ENCODE measurements at places on chromosomes 3 and 15. TPM values are rescaled to one million over a fixed set of nuclear protein-coding genes. Genes with fewer than 3 reads are reported as not detected.

DNA sequence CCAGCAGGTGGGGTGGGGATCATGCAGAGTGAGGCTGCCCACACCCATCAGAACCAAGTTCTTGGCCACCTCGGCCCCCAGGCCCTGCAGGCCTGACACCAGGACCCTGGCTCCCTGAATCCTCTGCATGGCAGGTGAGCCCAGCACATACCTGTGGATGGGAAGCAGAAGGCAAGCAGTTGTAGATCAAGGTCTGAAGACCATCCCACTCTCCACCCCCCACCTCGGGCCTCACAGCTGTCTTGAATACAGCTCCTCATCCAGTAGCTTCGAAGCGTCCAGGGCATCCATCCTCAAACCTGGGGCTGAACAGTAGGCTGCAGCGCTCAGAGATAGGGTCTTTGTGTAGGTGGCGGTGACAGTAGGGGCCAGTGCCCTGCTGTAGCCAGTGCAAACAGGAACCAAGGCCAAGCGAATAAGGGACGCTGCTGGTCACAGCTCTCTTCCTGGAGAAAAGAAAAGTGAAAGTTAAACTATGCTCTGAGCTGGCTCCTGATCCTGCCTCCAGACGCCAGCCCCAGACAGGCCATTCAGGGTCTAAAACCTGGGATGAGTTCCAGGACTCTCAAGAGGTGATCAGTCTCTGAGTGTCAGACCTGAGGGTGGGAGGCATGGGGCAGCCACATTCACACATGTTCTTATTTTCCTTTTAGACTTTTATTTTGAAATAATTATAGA lies at the start of gene UBA7:
Gene UBA7, minus strand, starts transcription at position 457 of the 678 bp plus-strand sequence. Its CDS starts 166 bp downstream, at position 291.
- no peaks in the 10 kb centered on the region for H3K27me3 ChIP-seq
- no peak within 1 kb of the TSS for H3K27ac ChIP-seq
- peaks cover 7% of the 10 kb centered on the region for H3K4me1 ChIP-seq
- H3K4me3 ChIP-seq, result no peak within 1 kb of the TSS

GRCh38 chr3:129563332-129563731 lies 20.4 kb downstream of the H1-8 start:
- H3K27me3 ChIP-seq, result no peaks in the 10 kb centered on the region
- no peak overlapping the region for H3K4me3 ChIP-seq
- H3K36me3 ChIP-seq, result no peaks in the 10 kb centered on the region
- peaks cover 23% of the 10 kb centered on the region for H3K4me1 ChIP-seq

GRCh38 chr3:28036599-28037575 lies 204.5 kb upstream of the CMC1 start:
- DNase-seq, result no peak
- no peak overlapping the region for H3K27ac ChIP-seq
- H3K4me3 ChIP-seq, result no peak overlapping the region
- H3K36me3 ChIP-seq, result no peaks in the 10 kb centered on the region
- no peaks in the 10 kb centered on the region for H3K27me3 ChIP-seq
- no peaks in the 10 kb centered on the region for H3K4me1 ChIP-seq

- H3K27ac ChIP-seq, result peak overlapping the region; percentile 22
- H3K36me3 ChIP-seq, result no peaks in the 10 kb centered on the region
- peaks cover 8% of the 10 kb centered on the region for H3K27me3 ChIP-seq
- H3K4me1 ChIP-seq, result peaks cover 44% of the 10 kb centered on the region
Measured at GRCh38 chr15:40439960-40440742, 602 bp upstream of the BAHD1 start.

- H3K27ac ChIP-seq, result no peak overlapping the region
- no peak for DNase-seq
- H3K36me3 ChIP-seq, result no peaks in the 10 kb centered on the region
- H3K4me1 ChIP-seq, result no peaks in the 10 kb centered on the region
- peaks cover 76% of the 10 kb centered on the region for H3K27me3 ChIP-seq
Measured at GRCh38 chr3:183532620-183533411, 22.7 kb downstream of the KLHL6 start.

GRCh38 chr3:1902416-1902815 lies 196.2 kb upstream of the CNTN4 start:
- no peak overlapping the region for H3K27ac ChIP-seq
- H3K4me3 ChIP-seq, result no peak overlapping the region
- no peaks in the 10 kb centered on the region for H3K36me3 ChIP-seq
- no peaks in the 10 kb centered on the region for H3K4me1 ChIP-seq
- no peak for DNase-seq

Gene MASP1
- polyA plus RNA-seq, result 428 TPM

Measured in cardiac muscle cell (in vitro differentiated cells and primary cell).